C1 segment of cervical spinal cord (tissue), 14 donors: ENCODE measurements at places on chromosomes 7 and 10.

- no peak for DNase-seq
These were observed 3.8 kb upstream of the HOXA4 start for GRCh38 chr7:27134392-27134791.

DNA sequence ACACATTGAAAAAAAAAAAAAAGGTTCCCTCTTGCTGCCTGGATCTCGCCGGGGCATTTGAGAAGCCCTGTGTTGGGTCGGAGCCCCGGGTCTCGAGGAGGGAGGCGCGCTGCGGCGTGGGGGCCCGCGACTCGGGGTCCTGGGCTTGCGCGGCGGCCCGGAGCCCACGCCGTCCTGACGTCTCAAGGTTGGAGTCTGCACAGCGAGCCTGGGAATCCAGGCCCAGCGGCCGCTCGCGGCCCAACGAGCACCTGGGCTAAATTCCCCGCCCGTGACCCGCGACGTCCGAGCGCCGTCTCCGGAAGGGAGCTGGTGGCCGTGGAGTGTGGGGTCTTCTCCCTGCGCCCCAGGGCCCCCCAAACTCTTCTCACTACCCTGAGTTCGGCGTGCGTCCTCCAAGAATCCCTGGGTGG, 1.4 kb upstream of the CTBP2 start:
- DNase-seq, result no peak

GRCh38 chr7:74586258-74587175, 71.0 kb upstream of the GTF2I start:
- no peak for DNase-seq

DNA sequence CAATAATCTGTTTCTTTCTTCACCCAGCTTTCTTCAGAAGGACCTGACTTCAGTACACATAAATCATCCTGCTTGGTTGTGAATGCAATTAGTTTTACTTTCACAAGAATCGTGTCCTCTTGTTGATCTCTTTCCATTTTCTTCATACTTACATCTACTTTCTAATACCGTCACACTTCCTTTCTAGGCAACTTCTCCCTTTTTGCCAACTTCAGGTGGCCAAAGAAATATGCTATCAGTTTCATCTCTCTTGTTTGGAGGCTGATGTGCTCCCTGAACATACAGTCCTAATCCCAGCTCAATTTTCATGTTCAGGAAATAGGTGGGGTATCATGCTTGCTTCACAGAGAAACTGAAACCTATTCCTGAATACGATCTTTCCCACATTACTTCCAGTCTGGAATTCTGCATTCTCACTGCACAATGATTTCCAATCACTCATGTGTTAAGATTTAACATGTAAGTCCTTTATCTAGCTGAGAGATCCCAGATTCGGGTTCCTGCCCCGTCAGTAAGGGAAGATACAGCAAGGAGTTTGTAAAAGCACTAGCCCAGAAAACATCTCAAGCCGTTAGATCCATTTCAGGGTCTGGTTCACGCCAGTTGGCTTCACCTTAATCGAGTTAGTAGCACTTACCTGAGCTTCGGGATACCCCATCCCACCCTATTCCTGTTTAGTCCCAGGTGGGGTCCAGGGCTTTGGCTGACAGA, 994 bp downstream of the SLC25A28 start:
- DNase-seq, result no peak

DNA sequence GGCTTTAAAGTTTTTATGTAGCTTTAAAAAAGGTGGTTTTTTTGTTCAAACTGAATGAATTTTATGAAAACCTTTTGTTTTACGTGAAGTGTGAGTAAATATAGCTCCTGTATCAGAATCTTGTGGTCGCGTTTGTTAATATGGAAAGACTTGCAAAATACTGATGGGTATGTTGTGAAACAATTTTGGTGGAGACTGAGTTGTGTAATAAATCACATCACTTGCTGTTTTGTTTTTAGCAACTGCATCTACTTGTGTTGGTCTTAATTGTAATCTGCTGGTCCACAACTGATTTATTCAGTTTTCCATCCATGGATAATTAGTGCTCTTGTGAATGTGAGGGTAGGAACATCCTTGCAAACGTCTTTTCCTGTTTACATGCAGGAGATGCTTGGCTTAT, 10.5 kb downstream of the PLXDC2 start:
- no peak for DNase-seq

GRCh38 chr10:61883371-61884025, 18.0 kb upstream of the ARID5B start:
- DNase-seq, result no peak

DNA sequence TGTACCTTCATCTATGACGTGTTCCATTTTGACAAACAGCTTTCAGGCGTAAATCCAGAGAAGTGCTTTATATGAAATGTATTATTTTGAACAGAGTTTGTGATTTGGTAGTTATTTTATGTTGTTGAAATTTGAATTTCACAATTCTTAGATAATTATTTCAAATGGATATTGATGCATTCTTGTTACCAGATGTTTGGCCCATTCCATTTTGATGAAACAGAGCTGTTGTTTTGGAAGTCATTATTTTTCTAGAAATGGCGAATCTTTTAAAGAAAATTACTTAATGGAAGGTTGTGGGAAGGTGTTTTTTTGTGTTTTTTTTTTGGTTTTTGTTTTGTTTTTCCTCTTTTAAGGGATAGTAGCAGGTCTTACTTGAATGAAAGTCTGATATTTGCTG, 2.4 kb downstream of the OTUD1 start:
- no peak for DNase-seq

DNA sequence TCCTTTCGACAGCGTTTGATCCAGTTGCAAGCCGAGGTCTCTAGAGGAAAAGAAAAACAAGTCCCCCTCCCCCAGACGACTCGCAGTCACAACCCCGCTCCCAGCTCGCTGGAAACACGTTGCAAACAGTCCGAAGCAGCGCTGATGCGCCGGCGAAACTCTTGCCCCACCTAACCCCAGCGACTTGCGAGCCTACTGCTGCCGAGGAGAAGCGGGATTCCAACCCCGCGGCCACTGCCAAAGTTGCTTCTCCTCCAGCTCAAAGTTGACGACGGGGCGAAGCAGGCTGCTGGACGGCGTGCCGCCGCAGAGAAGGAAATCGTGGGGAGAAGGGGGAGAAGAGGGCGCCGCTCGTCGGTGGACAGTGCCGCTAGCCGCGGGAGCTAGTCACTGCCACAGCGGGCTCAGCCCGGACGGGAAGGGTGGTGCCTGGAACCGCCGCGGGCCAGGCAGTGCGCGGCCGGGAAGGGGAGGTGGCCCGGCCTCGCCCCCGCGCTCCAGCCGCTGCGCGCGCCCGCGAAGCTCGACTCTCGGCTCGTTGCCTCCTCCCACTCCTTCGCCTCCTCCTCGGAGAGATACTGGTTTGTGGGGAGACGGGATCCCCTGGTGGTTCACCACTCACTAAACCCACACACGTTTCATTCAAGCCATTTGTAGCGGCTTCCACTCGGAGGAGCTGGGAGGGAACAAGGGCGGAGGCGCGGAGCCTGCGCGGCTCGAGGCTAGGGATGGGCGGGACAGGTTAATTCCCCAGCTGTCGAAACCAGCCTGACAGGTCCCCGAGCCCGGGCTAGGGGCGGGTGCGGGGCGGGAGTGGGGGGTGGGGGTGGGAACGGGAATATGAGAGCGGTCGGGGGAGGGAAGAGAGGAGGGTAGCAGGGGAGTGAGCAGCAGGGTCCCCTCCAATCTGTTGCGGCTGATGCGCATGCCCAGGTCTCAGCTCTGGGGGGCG, at the start of gene GPR37:
Gene GPR37, minus strand, starts transcription at position 392 of the 952 bp plus-strand sequence. CDS start 816 bp downstream, outside the sequence.
- DNase-seq, result peak; percentile 72

GRCh38 chr10:13813550-13813949, 226.8 kb downstream of the PRPF18 start:
- no peak for DNase-seq

- DNase-seq, result no peak
These were observed 284.1 kb downstream of the KIF20B start for GRCh38 chr10:89985446-89985845.

DNA sequence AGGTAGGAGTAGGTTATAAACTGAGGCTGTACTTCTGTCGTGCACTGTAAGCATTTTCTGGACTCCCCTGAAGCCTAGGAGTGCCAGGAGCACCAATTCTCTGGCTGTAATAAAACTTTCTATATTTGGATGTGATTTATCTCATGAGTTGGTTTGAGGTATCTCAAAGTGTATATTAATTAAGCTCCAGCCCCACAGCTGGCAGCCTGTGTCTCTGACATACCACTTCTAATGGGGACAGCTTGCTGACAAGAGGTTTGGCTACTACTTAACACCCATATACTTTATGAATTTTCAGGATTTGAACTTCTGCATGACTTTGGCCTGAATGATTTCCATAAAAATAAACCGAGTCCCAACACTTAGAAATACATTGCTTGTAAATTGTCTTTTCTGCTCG, 35.2 kb downstream of the CFAP58 start:
- no peak for DNase-seq

DNA sequence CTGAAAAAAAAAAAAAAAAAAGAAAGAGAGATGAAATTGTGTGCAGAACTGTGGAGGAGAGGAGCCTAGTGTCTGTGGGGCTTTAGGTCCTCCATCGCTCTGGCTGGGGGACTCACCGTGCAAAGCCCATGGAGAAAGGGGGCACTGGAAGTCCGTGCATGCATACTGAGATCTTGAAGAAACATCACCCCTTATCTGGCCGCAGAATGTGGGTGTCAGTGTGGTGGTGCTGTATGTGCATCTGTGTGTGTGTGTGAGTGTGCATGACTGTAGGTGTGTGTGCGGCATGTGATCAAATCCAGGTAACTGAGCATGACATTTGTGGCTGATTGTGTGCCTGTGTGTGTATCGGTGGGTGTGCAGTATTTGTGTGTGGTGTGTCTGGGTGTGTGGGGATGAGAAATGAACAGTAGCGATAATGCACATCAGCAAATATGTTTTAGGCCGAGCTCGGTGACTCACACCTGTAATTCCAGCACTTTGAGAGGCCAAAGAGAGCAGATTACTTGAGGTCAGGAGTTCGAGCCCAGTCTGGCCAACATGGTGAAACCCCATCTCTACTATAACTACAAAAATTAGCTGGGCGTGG, 8.8 kb upstream of the CLDN3 start:
- DNase-seq, result no peak

DNA sequence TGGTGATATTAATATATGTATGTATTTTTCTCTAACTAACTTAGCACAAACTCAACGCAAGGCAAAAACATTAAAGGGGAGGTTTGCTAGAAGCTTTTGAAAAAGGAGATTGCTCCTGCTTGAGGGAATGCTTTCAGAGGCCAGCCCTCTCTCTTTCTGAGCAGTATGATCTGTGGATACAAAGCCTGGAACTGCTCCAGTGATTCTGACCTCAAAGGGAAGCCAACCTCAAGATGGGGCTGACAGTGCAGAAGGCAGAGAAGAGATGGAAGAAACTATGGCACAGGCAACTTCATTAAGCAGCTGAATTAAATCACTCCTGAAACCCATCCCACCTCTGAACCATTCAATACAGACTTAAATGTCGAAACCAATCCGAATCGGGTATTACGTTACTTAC, 102.4 kb downstream of the USP6NL start:
- DNase-seq, result no peak
